Astrocyte (in vitro differentiated cells and primary cell): ENCODE measurements at places on chromosomes 6 and 20.

DNA sequence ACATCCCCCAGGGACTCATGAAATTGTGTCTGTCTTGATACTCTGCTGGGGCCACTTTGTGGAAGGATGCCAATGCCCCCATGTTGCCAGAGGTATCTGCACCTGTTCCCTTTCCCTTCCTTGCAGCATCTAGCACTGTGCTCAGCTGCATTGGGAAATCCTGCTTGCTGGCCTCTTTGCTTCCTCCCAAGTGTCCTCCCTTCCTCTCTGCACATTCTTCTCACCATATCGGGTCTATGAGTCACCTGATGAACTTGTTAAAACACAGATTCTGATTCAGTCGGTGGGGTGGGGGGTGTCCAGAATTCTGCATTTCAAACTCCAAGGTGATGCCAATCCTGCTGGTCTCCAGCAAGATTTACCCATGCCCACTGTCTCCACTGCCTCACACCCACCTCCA, 467.8 kb downstream of the PTPRT start:
- no peak for DNase-seq

DNA sequence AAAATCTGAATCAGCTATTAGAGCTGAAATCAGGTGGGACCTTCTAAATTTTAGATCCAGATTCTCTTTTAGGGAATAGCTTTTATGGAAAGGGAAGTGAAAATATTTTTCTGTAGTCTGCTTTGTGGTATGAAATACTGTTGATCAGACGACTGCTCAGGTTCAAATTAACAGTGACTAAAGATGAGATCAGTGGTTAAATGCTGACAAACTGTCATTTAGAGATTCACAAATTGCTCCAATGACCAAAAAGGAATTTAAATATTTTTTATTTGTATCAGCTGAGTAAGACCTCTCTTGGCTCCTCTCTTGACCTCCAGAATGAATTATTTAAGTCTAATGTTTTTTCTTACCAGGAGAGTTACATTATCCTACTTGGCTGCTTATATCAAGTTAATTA, 77.3 kb downstream of the KCNQ5 start:
- DNase-seq: no peak

- no peak for DNase-seq
Observed at GRCh38 chr6:138988469-138988834, 399 bp upstream of the REPS1 start.

DNA sequence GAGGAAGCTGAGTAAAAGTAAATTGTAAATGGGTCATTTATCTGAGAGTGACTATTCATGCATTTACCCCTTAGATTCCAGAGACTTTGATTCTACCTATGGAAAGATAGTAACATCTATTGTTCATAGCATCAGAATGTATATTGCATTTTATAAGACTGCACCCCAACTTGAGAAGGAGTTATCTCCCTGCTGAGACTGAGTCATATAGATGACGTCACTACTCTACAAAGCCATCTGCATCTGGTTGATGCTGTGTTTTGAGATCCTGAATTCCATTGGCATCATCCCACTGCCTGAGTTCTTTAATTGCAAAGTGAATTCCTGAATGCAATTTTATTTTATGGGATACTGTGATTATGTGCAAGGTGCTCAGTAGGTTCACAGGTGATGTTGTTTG, 444.0 kb upstream of the SLC35B3 start:
- DNase-seq: no peak

DNA sequence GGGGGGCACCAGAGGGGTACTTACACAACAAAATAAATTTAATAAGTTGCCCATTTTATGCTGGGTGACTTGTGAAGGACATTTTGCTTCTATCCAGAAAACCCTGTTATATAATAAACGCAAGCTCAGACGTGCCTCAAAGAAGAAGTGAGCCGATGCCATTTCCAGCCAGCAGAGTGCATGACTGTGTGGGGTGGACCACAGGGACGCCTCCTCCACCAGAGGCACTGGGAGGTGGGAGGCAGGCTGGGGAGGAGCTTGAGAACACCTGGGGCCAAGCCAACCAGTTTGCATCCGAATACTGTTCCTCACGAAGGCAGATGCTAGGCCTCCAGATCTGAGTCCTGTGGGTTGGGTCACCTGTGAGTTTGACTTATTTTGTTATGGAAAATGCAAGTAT, 363.8 kb downstream of the RNGTT start:
- DNase-seq: no peak

GRCh38 chr20:37989601-37990295, 43.5 kb downstream of the TTI1 start:
- DNase-seq: no peak

DNA sequence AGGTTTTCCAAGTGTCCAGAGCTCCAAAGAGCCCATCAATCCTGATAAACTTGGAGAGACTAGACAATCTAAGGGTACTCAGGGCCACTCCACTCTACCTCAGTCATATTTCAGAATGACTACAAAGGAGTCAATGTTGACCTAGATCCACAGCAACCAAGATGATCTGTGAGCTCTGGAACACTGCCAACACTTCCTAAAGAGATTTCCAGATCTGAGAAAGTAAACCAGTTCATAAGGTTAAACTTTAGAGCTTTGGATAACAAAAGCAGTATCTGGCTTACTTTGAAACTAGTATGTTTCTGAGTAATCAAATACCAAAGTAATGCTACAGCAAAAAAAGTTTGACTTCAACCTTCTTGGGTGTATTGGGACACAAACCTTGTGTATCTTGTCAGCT, 122.7 kb downstream of the BTBD9 start:
- peak; percentile 14 for DNase-seq

- no peak for DNase-seq
Observed at GRCh38 chr6:156395276-156395675, 381.9 kb upstream of the ARID1B start.

DNA sequence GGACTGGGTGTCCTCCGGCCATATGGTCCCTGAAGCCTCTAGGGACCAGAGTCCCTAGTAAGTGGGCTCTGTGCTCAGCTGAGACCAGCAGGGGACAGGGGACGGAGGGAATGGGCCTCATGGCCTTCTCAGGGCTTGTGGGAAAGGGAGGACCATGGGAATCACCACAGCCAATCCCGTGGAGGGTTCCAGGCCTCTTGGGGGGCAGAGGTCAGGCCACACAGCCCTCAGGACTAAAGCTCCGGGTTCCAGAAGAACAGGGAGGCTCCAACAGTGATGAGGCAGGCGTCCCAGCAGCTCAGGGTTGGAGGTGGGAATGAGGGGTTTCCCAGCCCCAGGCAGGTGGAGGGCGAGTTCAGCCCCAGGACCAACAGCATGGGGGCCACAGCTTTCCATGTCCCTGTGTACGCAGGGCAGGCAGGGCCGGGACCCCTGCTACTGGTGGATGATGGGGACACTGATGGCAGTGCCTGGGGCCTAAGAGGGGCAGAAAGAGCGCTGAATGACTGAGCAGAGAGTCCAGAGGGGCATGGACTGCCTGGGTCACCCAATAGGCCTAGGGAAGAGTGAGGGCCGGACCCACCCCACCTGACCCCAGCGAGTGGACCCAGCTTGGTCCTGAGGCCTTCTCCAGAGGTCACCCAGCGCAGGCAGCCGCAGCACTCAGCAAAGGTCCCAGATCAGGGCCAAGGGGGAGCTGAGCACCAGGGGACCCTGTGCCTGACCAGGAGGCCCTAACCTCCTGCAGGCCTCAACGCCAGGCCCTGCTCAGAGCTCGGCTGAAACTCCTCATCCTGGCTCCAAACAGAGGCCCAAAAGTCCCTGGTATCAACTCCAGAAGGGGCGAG, 8.8 kb downstream of the MYL9 start:
- DNase-seq: no peak

DNA sequence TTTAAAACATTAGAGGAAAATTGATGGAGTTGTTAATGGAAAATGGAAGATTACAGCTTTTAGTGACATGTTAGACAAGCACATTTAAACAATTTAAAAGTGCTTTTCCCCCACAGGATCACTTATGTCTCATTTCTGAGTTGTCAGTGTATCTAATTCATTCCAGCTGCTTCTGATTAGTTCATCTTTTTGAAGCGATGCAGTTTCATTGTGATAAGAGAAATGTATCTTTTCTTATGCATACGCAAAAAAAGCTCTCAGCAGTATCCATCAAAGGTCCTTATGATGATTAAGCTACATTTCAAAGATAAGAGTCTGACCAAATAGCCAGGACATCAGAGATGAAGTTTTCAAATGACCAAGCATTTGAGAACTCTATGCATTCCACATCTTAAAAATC, 572.6 kb upstream of the SYNCRIP start:
- DNase-seq: no peak

GRCh38 chr6:35602133-35602946, 86.4 kb downstream of the FKBP5 start:
- peak; percentile 66 for DNase-seq

GRCh38 chr6:579339-579738, 77.6 kb downstream of the HUS1B start:
- no peak for DNase-seq

- DNase-seq: peak; percentile 95
Observed at GRCh38 chr20:11814267-11814666, 103.4 kb upstream of the BTBD3 start.

- DNase-seq: no peak
Observed at GRCh38 chr6:93604951-93605350, 185.6 kb upstream of the EPHA7 start.

GRCh38 chr6:135030532-135031178, 24.0 kb downstream of the HBS1L start:
- peak; percentile 40 for DNase-seq

DNA sequence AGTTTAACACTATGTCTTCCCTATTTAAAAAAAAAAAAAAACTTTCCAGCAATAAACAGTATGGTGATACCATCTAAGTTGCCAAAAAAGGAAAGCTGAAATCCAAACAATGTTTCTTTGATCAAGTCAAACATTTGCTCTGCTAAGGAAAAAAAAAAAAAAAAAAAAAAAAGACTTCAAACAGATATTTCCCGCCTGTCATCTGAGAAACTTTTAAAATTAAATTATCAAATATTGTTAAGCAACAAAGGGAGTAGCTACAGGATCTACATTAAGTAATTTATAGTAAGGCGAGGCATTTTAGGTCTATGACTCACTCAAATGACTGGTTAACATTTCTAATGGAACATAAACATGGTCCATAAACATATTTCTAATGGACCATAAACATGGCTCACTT, 121.2 kb downstream of the DST start:
- DNase-seq: no peak

DNA sequence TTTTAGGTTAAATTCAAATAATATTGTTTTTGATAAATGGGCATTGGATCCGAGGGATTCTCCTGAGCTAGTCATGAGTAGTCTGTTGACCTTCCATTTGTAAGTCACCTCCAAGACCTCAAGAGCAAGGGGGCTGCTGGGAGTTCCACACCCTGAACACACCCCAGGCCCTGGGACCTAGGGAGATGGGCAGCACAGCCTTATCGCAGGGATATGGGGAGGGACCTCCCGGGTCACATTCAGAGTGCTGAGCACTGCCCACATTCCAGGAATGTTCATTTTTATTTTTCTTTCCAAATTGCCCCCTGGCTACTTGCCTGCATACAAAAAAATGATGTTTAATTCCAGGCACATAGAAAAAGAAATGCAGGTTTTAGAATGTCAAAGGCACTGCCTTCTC, 55.5 kb downstream of the SLC22A2 start:
- DNase-seq: no peak

- DNase-seq: no peak
Observed at GRCh38 chr6:3037638-3038365, 30.5 kb upstream of the RIPK1 start.
